ENCODE measurements at places on chromosomes 1 and 21.

DNA sequence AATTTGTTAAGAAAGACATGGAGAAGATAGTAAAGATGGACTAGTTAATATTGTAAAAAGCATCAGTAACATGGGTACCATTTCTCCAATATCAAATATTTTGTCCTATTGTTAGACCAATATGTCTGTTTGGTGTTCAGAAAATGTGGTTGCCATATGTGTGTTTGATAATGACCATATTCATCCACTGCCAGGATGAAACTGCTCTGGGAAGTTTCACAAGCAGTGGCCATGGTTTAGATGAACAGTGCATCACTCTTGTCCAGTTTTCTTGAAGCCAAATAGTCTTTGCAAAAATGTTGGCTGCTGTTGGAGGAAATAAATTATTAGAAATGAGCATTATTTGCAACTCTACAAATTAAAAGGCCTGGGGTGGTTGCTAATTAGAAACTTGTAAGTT lies 333.8 kb downstream of the NUF2 start:
- no peak for DNase-seq

DNA sequence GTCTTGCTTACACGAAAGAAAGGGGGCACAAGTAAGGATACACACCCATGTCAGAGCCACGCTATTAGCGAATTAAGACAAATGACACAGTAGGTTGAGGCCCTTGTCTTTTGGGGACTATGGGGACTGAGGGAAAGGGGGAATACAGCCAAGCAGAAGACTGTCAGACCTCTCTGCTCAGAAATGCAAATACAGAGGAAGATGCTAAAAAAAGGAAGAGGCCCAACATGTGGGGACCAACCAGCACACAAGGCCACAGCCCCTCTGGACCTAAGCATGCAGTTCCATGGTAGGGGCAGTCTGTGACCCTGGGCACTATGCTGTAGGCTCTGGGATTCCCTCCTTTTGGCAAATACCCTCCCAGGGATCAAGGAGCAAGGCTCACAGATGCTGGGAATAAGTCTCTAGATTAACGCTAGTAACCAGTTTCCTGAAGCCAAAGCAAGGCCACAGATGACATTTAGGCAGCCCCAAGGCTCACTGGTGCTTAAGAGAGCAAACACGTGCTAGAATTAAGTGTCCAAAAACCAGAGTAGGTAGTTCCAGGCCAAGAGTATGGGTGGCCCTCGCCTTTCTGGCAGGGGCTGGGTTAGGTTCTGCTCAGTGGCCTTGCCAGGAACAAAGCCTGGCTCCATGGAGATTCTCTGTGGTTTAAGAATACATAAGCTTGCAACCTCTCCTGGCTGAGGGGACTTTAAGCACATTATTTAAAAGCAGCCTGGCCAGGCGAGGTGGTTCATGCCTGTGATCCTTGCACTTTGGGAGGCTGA lies 38.2 kb downstream of the RABIF start:
- no peak for DNase-seq

DNA sequence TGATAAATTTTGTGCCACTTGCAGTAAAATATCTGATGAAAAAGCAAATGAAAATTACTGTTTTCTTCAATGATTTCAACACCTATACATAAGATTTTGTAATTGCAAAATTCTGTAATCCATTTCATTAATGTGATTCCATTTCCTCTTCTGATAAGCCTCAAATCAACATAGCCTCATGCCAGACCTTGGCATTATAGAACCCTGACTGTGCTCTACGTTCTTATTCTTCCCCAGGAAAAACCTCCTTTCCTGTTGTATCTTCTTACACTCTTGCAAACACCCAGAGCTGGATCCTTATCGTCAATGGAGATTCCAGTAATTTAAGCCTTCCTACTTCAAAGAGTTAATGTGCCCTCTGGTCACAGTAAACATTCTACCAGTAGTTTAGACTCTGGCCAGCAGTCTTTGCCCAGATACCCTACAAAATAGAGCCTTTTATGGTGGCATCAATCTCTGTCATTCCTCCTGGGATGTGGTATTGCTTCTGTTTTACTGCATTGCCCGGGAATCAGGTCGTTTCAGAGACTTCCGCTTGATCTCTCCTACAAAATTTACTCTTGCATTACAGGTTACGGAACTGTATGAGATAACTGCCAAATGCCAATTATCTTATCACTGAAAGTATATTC lies 48.5 kb upstream of the CHRM3 start:
- no peak for DNase-seq

DNA sequence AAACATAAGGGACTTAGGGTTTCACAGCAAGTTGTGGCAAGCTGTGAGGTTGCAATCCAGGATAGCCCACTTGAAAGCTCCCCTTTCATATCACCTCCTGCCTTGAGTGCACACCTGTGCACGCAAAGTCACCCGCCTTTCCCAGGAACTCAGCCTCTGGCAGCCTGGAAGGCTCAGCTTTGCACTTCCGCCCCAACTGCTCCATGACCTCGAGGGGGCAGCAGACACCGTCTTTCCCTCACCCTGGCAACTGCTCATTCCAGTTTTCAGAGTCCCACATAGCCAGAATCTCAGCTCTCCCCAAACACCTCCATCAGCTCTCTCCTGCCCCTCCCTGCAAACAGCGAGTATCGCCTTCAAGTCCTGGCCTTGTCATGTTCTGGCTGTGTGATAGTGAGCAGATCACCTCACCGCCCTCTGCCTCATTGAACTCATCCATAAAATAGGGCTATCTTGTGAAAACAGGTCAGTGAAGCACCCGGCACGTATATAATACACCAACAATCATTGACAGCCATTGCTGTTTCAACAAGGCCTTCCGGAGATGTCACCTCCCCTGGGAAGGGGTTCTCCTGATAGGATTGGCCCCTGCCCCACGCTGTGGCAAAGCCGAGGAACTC lies 32.2 kb upstream of the EPB41 start:
- DNase-seq, result peak; percentile 65

DNA sequence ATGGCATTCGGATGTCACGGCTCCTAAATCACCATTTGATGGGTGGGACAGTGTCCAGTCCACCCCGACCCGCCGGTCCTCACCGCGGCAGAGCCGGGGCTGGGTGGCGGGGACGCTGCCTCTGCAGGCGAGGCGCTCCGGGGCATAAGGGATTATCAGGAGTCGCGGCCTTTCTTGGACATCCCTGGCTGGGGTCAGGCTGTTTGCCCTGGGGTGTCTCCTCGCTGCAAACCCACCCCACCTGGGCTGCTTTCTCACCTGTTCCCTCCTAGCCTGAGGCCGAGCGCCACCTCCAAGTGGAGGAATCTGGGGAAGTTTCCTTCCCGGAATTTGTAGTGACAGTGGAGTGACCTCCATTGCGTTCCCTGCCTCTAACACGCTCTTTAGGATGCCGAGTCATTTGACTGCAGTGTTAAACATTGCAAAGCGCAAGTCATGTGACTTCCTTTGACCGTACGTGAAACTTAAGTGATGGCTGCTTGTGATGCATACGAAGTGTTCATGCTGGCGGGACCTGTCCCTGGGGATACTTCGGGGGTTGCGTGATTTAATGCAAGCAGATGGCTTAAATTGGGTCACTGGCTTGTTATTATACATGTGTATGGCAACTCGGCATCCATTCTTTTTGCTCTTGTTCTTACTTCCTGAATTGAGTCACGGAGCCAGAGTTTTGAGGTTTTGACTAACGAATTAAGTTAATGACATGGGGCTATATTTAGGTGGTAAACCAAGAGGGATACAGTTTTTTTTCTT lies 536 bp downstream of the LGALS8 start:
- peak; percentile 82 for DNase-seq

GRCh38 chr1:116820369-116820768 lies 66.1 kb downstream of the CD2 start:
- no peak for DNase-seq

DNA sequence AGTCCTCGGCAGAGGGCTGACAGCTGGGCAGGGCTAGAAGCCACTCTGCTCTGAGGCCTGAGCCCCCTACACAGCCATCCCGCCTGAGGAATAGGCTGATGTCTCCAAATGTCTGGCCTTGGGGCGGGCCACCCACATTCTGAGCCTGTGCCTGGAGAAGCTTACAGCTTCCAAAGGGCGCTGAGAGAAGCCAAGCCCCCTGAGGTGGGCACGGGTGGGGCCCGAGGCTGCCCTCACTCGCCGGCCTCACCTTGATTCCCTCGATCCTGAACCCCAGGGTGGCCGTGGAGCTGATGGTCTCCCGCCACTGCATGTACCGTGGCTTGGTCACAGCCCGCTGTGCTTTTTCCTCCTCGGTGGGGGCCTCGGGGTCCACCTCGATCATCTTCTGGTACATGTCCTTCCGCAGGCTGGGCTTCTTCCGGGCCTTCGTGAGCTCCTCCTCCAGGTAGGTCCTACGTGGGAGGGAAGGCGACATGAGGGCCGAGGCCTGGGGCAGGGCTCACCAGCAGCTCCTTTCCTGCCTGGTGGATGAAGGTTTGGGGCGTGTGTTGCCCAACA lies 93.2 kb downstream of the STUM start:
- no peak for DNase-seq

GRCh38 chr1:157086299-157086698 lies 13.3 kb downstream of the ETV3L start:
- no peak for DNase-seq

DNA sequence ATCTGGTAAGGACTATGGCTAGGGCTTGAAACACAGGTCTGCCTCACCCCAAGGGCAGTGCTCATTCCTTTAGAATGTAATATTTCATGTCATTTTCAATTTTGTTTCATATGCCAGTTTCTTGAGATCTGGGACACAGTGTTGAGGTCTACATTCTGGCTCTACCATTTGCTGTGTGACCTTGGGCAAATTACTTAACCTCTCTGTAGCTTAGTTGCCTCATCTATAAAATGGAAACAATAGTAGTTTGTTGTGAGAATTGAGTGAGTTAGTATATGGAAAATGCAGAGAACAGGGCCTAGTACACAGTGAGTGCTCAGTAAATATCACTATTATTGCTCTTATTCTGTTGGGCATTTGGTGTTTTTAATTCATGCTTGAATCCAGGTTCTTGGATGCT lies 84.4 kb downstream of the WDR3 start:
- no peak for DNase-seq

DNA sequence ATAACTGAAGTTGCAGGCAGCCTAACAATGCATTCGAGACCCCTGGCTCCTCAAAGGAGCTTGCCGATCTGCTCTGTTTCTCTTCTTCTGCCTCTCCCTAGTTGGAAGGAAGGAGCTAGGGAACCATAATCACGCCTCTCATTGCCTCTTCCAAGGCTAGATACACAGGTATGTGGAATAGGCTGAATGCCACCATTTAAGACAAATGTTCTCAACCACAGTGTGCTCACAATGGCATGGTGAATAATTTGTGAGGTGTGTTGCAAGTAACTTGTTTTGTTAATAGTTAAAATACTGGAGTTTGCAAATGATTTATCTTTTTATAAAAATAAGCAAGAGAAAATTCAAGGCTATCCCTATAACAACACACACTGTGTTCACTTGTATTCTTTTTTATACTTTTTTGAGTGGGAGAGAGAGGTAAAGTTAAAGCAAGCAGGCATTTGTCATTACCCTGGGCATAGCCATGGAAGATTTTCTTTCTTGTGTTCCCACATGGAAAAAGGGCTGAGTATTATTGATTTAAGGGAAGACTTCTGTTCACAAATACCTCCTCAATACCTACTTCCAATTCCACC lies 45.4 kb upstream of the SYT6 start:
- DNase-seq, result no peak

DNA sequence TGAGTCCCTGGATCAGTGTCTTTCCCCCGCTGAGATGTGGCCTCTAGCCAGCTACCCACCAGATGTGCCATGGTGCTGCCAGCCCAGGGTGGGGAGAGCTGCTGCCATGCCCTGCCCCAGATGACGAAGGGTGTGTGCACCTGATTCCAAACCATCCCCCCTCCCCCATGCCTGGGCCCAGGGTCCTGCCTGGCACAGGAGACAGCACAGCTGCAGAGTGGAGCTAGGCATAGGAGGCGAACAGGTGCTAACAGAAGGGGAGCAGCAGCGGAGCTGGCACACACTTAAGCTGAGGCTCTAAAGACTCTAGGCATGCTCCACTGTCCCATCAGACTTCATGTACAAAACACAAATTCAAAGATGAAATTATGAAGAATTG lies 9.0 kb upstream of the LDLRAP1 start:
- DNase-seq, result no peak

DNA sequence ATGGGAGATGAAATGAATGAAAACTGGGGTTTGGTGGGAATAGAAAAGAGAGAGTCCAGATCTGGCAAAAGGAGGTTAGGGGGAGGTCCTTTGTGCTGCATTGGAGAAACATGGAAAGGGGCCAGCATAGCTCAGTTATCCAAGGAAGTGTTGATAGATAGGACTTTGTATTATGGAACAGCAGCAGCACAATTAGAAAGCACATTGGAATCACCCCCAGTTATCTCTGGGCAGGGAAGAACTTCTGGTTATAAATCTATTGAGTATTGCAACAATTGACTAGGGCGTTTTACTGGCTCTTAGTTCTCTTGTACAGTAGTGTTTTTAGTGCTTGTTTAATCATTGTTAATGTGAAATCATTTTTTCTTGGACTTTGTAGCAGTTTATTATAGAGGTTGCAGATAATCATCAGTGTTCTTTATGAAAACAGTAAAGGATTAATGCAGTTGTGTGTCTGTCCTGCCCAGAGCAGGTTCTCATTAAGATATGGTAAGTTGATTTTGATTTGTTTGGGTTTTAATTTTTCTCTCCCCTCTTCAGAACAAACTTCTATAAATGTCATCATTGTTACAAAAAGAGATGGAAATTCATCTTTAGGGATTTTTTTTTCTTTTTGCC lies 76.6 kb downstream of the NR5A2 start:
- DNase-seq, result no peak

DNA sequence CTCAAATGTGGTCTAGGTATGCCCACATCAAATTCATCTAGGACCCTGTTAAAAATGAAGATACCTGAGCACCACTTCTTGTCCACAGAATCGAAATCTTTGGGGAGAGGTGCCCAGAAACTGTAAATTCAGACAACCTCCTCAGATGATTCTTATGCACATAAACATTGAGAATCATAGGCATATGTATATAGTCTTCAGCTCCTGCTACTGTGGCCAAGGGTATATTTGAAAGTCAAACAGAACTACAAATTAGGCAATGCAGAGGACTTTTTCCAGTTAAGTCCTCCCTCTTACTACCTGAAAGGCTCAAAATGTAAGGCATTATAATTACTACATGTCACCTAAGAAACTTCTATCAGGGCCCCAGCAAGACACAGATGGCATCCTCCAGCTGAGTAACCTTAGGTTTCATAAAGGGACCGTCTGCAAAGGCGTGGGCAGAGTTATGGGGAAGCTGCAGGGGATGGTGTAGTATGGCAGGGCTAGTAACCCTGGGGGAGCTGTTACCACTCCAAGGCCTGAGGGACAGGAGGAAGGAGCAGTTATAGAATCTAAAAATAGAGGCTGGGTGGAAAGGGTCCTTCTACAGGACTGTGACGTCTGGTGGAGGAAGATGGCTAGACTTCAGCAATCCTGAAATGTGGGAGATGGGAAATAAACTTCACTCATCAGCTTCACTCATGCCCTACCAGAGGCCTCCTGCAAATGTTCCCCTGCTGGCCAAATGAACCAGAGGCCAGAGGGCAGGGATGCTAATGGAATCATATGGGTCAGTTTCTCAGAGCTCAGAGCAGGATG lies 46.3 kb downstream of the DAB1 start:
- no peak for DNase-seq

DNA sequence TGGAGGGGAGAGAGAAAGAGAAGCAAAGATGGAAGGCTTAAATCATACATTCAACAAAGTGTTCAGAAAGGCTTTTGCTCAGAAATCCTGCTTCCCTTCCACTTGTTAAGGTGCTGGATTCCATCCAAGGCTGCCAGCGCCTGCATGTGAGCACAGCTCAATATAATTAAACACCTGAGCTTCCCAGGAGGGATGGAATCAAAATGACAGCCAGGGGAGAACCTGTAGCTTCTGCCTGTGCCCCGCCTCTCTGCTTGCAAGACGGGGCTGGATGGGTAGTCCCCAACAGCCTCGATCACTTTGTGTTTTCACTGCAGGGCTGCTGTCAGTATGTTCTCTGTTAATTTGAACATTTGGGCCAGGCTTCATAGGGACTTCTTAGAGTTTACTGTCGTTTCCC lies 225.7 kb downstream of the KCNH1 start:
- no peak for DNase-seq

Data from MV-4-11 (cell line).